ENCODE measurements at places on chromosomes 7 and 10.

- no peak for DNase-seq
Measured at GRCh38 chr7:110750931-110751605, 339.9 kb upstream of the LRRN3 start.

GRCh38 chr10:114266521-114266920, 27.5 kb downstream of the VWA2 start:
- DNase-seq, result peak; percentile 48

DNA sequence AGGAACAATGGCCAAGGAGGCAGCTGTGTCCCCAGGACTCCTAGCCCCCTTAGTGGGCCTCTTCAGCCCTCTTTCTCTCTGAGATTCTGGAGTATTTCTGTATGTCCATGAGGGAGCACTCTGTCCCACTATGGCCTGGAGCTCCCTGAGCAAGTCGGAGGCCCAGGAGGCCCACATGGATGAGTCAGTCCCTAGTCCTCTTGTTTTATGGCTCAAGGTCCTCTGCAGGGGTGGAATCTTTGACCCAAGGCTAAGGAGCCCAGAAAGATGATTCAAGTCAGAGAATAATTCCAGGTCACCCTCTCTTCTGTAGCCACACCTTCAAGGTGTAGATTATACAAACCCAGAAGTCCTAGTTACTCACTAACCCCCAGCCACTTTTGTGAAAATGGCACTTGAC, 125.6 kb downstream of the PLXNA4 start:
- DNase-seq, result no peak

DNA sequence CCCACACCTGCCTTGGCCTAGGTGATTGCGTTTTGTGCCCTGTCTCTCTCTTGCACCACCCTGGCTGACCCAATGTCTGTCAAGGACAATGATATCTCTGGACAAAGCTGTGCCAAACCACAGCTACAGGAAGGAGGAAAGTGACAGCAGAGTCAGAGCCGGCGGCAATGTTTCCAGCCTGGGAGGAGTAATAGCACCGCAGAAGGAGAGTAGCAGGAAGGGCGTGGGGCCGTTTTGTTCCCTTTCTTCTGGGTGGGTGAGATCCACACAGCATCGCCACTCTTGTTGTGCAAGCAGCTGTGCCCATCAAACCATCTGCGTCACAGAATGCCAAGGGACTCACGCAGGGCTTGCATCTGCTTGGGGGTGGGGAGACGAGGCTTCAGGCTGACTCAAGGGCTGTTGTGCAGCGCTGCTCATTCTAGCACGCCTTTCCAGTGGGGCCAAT, 341.6 kb upstream of the AUTS2 start:
- DNase-seq, result peak; percentile 37

DNA sequence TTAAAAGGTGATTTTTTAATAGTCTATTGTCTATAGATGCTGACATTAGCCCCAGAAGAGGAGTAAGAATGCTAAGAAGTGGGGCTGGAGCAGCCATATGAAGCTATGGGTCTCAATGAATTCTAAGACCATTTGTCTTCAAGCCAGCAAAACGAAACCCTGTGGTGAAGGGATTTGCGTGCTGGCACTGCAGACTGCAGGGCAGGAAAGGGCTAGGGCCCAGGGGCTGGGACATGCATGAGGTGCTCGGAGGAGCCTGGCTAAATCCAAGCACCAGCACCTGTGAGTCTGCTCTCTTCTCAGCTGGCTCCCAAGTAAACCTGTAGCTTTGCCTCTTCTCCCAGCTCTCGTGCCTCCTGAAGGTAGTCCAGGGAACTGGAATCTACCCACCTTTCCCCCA, 1.3 kb upstream of the NDST2 start:
- no peak for DNase-seq

- DNase-seq, result no peak
Measured at GRCh38 chr7:33554046-33554445, 351.3 kb upstream of the BMPER start.

DNA sequence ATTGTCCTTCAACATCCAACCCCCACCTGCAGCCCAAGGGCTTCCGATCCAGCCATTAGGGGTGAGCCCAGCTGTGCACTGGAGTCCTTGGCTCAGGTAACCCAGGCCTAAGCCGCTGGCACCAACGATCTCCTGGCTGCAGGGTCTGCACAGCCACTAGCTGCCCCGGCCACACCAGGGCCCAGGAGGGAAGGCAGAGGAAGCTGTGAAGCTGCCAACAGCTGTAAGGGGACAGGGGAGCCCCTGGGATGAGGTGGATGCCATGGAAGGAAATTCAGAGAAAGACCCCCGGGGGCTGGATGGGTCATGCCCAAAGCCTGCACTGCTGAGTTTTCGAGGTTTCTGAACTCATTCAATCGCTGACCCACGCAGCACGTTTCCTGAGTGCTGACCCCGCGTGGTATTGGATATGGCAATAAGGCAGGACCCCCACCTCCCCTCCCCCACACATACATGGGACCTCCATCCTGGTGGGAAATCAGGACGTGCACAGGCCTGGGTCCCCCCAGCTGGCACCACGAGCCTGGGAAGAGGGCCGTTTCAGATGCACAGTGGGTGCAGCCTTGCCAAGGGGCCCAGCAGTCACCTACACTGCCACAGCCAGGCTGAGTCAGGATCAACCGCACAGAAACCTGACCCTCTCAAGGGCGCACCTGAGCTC, 170.3 kb downstream of the DIP2C start:
- no peak for DNase-seq

- no peak for DNase-seq
Measured at GRCh38 chr10:14468023-14468441, 137.3 kb upstream of the FRMD4A start.

DNA sequence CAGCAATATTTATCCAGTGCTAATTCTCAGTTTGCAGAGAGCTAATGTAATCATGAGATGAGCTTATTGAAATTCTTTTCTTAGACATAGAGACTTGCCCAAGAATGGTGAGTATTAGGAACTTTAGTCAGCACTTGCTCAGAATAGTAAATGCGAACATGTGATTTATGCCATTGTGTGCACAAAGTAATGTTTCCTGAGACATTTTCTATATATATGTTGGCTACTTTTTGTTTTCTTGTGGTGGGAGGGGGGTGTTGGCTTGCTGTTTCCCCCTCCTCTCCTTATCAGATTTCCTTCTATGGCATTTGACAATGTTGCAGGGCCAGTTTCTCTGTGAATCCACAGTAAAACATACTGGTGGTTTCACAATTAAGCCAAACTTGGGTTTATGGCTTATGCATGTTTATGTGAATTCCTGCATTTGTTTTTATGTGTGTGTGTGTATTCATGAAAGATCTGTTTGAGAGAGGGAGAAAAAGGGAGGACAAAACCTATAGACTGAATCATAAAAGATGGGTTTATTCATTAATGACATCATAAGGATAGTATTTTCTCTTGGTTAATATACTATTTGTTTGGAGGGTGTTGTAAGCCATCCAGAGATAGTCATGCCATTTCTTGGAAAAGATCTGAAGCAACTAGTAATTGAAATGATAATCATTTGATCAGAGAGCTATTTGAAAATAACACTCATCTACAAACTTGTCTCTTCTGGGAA, 36.3 kb downstream of the ARID5B start:
- DNase-seq, result no peak

GRCh38 chr7:78489476-78490240, 691.1 kb downstream of the PHTF2 start:
- DNase-seq, result no peak

GRCh38 chr7:149846021-149846420, 7.8 kb downstream of the ZNF862 start:
- DNase-seq, result no peak

- DNase-seq, result peak; percentile 63
Measured at GRCh38 chr10:32981760-32982159, 23.7 kb upstream of the ITGB1 start.

DNA sequence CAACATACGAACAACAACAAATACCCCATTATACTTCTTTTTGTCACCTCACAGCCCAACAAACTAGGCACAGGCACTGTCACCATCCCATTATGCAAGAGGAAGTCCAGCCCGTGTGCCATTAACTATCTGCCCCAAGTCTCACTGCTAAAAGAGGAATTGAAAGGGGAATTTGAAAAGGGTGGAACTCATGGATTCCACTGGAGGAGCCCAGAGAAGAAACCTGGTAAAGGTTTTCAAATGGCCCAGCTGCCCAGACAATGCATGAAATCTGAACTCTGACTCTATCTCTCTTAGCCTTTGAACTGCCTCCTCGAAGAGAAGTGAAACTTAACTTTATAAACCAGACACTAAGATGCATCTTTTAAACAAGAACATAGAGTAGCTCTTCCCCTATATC, 130.0 kb downstream of the PLXNA4 start:
- no peak for DNase-seq

DNA sequence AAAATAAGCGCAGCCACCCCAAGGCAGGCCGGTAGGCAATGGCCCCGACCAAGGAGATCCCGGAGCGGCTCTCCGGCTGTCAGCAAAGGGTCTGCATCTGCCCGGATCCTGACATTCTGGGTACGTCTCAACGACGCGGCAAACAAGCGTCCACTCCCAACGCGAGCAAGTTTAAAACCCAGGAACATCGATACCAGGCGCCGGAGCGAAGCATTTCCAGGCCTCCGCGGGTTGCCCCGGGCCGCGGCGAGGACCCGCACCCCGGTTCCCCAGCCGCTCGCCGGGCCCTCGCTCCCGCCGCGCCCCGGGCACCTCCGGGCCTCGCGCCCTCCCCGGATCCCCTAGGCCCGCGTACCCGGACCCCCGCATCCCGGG, 453 bp downstream of the URGCP start:
- peak; percentile 12 for DNase-seq

- no peak for DNase-seq
Measured at GRCh38 chr7:105454921-105455320, 66.2 kb upstream of the SRPK2 start.

- no peak for DNase-seq
Measured at GRCh38 chr7:109582211-109582610, 1012.5 kb downstream of the DNAJB9 start.

DNA sequence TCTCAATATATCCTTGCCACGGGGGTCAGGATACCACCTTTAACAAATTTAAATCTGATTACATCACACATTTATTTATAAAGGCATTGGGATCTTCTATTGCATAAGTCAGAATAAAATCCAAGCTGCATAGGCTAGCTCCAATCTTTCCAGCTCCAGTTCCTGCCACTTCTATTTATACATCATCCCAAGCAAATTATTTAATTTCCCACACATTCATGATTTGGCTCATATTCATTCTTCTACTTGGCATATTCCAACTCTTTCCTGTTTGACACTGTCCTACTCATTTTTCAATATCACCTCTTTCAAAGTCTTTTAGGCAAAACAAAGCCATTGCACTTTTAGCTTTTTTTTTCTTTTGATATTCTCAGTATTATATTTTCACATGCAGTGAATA, 579.0 kb upstream of the FZD8 start:
- DNase-seq, result no peak

- DNase-seq, result no peak
Measured at GRCh38 chr10:33858326-33858725, 523.9 kb upstream of the NRP1 start.

DNA sequence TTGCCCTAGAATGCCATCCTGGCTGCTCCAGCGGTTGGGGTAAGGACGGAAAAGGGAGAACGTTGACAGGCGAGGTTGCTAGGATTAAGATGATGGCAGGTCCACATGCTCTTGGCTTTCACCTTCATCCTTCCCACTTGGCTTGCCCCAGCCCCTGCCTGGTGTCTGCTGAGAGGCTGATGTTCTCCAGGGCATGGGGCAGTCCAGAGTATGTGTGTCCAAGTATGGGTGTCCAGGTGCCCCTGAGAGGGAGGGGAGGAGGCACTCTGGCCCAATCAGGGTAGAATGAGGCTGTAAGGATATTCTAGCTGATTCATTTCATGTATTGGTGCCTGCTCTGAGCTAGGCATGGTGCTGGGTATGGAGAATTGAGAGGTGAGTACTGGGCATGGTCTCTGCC, 12.6 kb downstream of the NEURL1 start:
- DNase-seq, result no peak

DNA sequence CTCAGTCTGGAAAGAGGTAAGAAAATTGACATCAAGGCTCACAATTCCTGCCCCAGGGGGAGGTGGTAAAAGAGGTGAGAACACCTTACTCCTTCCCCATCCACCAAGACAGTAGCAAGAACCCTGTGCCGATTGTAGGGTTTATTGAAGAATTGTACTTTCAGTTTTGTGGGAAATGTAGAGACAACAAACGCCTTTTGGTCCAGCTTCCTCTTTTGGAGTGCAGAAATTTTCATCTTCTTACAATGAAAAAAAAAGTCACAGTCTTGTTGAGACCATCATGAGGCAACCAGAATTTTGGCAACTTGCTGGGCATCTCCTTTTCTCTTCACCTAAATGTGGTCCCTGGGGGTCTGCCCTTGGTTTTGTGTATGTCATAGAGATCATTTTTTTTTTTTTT, 217.7 kb downstream of the TMEM178B start:
- no peak for DNase-seq

GRCh38 chr7:41292487-41292886, 410.4 kb downstream of the INHBA start:
- DNase-seq, result no peak

- no peak for DNase-seq
Measured at GRCh38 chr7:125644109-125644508, 714.5 kb upstream of the POT1 start.

GRCh38 chr10:69318867-69319727, 40.8 kb downstream of the HK1 start:
- DNase-seq, result peak; percentile 69
